Activated T-helper 2 cell treated with anti-CD3 and anti-CD28 coated beads, Interferon-gamma antibody, Interleukin-2, Interleukin-4, amounts not matched to agents 10 μg/mL and 5 μg/mL and 100 μg/mL, durations not matched to agents 14 hours and 24 hours and 36 hours (primary cell): ENCODE measurements at places on chromosomes 4 and X. TPM values are rescaled to one million over a fixed set of nuclear protein-coding genes. Genes with fewer than 3 reads are reported as not detected.

- no peaks in the 10 kb centered on the region for H3K27me3 ChIP-seq
- no peaks in the 10 kb centered on the region for H3K36me3 ChIP-seq
- H3K4me1 ChIP-seq = peaks cover 8% of the 10 kb centered on the region
- no peak overlapping the region for H3K4me3 ChIP-seq
- DNase-seq = no peak
Measured at GRCh38 chr4:69832326-69833030, 27.5 kb downstream of the SULT1E1 start.

DNA sequence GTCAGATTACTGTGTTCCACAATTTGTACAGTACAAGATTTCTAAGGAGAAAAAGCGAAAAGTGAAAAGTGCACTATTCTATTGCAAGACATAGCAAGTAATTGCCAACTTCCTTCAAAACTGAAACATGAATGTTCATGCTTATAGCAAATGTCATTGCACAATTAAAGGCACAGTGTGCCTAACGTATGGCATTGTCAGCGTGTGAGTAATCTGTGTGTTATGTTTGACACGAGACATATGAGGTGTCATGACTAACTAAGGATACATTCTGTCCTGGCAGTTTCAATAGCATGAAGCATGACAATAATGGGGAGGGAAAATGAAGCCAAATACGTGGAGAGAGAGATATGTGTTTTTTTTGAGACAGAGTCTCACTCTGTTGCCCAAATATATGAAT lies 33.6 kb upstream of the TBC1D9 start:
- no peaks in the 10 kb centered on the region for H3K36me3 ChIP-seq
- DNase-seq = no peak
- H3K27me3 ChIP-seq = no peaks in the 10 kb centered on the region

DNA sequence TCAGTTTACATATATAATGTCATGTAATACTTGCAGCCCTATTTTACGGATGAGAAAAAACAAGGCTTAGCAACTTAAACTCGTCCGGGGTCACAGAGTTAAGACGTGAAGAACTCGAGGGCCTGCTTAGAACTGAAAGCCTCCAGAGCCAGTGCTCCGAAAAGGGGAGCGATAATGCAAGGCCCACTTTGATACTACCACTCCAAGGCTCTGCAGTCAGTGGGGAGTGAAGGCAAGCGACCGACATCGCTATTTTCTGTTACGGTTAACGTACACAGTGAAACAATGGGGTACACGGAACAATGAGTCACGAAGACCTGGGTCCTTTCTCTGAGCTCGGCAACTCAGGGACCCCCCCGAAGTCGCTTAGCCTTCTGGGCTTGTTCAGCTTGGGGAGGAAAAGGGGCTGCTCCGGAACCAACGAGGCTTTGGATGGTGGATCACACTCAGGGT lies 965 bp downstream of the PPA2 start:
- peaks cover 33% of the 10 kb centered on the region for H3K4me1 ChIP-seq
- peaks cover 38% of the 10 kb centered on the region for H3K36me3 ChIP-seq
- peak overlapping the region; percentile 98 for H3K4me3 ChIP-seq
- no peak for DNase-seq
- peaks cover 12% of the 10 kb centered on the region for H3K27me3 ChIP-seq

DNA sequence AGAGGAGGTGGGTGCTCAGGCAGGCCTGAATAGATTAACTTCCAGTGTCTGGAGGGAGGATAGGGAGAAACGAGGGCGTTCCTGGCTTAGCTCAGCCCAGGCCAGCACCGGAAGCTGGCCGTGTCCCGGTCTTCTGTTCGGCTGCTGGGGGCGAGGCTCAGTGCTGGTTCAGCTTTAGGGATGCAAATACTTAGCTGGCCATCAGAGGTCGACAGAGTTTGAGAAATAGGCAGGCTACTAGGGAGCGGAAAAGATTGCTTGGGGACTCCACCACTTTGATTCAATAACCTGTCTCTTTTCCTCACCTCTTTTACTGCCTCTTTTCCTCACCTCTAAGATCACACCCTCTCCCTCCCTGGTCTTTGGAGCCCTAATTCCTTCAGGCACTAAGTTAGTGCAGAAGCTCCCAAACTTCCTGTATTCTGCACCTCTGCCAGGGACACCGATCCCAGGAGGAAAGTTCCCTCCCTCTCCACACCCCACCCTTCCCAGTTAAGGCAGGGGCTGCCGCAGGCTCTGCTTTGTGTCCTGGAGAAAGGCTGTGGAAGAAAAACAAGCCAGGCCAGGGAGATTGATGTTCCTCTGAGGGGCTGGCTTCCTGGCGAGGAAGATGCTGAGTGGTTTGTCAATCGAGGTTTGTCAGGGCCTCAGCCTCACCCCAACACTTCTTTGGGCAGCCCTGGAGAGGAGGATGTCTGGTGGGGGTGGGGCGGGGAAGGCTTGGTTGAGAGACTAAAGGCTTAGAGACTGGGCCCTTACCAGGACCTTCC lies 6.0 kb upstream of the EFNB1 start:
- H3K27ac ChIP-seq = no peak overlapping the region
- no peaks in the 10 kb centered on the region for H3K36me3 ChIP-seq
- H3K27me3 ChIP-seq = no peaks in the 10 kb centered on the region
- no peak for DNase-seq
- H3K4me3 ChIP-seq = no peak overlapping the region

DNA sequence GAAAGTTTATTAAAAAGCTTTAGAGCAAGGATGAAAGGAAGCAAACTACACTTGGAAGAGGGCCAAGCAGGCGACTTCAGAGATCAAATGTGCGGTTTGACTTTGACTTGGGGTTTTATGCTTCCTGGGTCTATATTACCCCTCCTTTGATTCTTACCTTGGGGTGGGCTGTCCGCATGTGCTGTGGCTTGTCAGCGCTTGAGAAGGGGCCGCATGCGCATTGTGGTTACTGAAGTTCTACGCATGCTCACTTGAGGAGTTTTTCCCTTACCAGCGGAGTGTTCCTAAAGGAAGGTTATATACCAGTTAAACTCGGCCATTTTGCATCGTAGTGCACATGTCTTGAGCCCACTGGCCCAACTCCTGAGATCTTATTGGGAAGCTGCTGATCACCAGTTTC lies 9.9 kb downstream of the ZNF157 start:
- H3K4me3 ChIP-seq = peak overlapping the region; percentile 17
- no peaks in the 10 kb centered on the region for H3K36me3 ChIP-seq
- H3K27ac ChIP-seq = no peak overlapping the region
- DNase-seq = peak; percentile 25
- H3K27me3 ChIP-seq = no peaks in the 10 kb centered on the region

GRCh38 chrX:134246282-134246681 lies 9.3 kb downstream of the CCDC160 start:
- peaks cover 18% of the 10 kb centered on the region for H3K27me3 ChIP-seq
- no peak overlapping the region for H3K4me3 ChIP-seq
- DNase-seq = no peak
- H3K27ac ChIP-seq = no peak overlapping the region
- H3K4me1 ChIP-seq = peaks cover 6% of the 10 kb centered on the region

DNA sequence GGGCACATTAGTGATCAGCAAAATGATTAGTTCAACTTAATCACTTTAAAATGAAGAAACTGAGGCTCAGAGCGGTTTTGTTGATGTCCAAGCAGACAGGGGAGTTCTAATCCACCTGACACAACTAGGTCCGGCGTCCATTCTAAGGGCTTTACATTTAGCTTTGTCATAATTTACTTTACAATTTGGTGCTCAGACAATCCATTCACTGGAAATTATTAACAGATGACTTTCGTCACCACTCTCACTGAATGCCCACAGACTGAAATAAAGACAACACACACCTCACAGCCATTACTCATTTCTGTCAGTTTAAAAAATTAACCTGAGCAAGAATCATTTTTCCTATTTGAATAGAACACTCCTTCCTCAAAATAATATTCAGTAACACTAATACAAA lies 10.8 kb downstream of the NR3C2 start:
- no peak for DNase-seq
- H3K4me3 ChIP-seq = no peak overlapping the region
- H3K27me3 ChIP-seq = peaks cover 3% of the 10 kb centered on the region
- H3K27ac ChIP-seq = no peak overlapping the region

GRCh38 chr4:123674762-123675465 lies 278.3 kb downstream of the SPRY1 start:
- H3K4me3 ChIP-seq = no peak overlapping the region
- no peaks in the 10 kb centered on the region for H3K36me3 ChIP-seq
- H3K27ac ChIP-seq = no peak overlapping the region
- no peak for DNase-seq
- H3K4me1 ChIP-seq = peaks cover 27% of the 10 kb centered on the region

- peak overlapping the region; percentile 70 for H3K4me3 ChIP-seq
- H3K36me3 ChIP-seq = peaks cover 14% of the 10 kb centered on the region
- peaks cover 29% of the 10 kb centered on the region for H3K4me1 ChIP-seq
Measured at GRCh38 chrX:70453024-70453618, 8.5 kb downstream of the DLG3 start.

Gene KLKB1
- total RNA-seq = not detected in 2 replicates

Gene ARMCX1
- total RNA-seq = 0.82 and 1.1 TPM in 2 replicates

Gene MAGEH1
- total RNA-seq = 21.6 and 23.2 TPM in 2 replicates

Gene CYP4V2
- total RNA-seq = 8.5 and 8.9 TPM in 2 replicates

Gene MCF2
- 0.46 and 0.66 TPM in 2 replicates for total RNA-seq

Gene LNX1
- total RNA-seq = not detected in 2 replicates
